Heart left ventricle (tissue), 16 donors: ENCODE measurements at places on chromosomes 16 and 17. TPM values are rescaled to one million over a fixed set of nuclear protein-coding genes. Genes with fewer than 3 reads are reported as not detected.

The SLC5A10 gene
- polyA plus RNA-seq: 0.04 TPM

The PSMD12 gene
- 25.8 TPM for polyA plus RNA-seq

GRCh38 chr16:76879420-76879819 is 311.6 kb upstream of the MON1B start:
- DNase-seq: no peak

GRCh38 chr16:13873835-13874438 is 46.0 kb upstream of the ERCC4 start:
- DNase-seq: no peak

DNA sequence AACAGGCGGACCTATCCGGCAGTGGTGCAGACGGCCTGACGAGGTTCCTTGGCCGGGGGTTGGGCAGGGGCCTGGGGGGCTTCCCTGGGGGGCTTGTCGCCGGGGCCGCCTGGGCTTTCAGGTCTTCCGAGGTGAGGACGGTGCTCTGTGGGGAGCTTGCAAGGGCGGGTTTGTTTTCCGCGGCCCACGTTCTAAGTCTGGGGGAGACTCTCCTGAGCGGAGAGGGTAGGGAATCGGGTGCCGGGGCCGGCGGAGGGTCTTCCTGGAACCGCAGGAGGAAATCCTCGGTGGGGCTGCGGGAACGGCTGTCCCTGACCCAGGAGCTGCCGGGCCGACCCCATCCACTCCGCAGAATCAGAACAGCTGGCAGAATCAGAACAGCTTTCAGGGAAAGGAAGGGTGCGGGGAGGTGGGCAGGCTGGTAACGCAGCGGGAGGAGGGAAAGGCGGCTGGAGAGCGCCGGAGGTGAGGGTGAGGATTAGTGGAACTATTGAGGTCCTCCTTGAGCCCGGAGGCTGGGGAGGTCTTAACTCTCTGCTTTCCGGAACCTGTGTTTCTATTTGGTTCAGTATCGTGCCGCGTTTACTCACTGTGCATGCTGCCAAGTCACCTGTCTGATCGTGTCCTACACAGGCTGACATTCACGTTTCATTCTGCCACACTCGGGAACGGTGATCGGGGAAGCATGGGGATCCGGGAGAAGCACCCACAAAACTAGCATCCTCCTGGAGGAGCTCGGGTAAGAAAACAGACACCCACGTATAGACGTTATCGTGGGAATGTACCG is 28.9 kb downstream of the CPSF4L start:
- peak; percentile 44 for DNase-seq

DNA sequence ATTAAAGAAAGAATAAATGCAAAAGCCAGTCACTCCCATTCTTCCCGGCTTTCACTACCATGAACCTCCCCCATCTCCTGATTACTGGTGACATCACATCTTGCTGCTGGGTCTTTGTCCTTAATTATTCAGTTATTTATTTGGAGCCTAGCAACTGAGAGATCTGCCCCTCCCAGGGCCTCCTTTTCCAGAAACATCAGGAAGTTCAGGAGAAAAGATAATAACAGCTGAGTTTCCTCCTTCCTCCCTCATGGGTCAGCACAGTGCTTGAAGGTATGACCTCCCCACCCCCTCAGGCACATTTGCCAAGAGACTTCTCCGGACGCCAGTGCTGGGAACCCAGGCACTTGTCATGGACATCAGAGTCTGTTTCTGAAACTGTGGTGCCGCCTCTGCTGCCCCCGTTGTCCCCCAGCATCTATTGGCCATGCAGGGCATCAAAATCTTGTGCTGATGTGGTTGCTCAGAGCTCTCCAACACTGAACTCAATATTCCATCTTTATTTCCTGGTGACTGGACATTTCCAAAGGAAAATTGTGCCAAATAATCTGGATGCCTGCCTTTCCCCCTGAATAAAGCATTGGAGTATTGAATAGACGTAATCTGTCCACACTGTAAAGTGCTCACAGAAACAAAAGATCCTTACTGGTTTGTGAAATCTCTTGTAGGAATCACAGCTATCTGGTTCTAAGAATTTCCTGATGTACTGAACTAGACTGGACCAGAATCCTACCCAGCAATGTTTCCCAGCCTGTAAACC is 71.8 kb downstream of the ZNF18 start:
- DNase-seq: peak; percentile 51

GRCh38 chr16:24988593-24989338 is 26.4 kb downstream of the ARHGAP17 start:
- peak; percentile 41 for DNase-seq

GRCh38 chr17:49114703-49115102 is 17.9 kb upstream of the B4GALNT2 start:
- no peak for DNase-seq

DNA sequence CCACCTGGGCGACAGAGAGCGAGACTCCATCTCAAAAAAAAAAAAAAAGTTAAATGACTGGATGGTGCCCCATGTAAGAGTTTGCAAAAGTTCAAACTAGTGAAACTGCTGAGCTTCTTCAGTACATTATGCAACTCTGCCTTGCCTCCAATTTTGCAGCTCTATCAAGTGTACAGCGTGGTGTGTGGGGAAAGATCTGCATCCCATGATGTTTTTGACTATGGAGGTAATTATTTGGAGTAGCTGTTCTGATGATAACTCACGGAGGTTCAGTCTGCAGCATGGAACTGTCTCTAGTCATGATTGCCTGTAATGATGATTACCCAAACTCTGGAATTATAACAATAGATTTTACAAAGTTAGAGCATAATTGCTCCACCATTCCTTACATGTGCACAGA is 149.6 kb downstream of the PITPNC1 start:
- no peak for DNase-seq

DNA sequence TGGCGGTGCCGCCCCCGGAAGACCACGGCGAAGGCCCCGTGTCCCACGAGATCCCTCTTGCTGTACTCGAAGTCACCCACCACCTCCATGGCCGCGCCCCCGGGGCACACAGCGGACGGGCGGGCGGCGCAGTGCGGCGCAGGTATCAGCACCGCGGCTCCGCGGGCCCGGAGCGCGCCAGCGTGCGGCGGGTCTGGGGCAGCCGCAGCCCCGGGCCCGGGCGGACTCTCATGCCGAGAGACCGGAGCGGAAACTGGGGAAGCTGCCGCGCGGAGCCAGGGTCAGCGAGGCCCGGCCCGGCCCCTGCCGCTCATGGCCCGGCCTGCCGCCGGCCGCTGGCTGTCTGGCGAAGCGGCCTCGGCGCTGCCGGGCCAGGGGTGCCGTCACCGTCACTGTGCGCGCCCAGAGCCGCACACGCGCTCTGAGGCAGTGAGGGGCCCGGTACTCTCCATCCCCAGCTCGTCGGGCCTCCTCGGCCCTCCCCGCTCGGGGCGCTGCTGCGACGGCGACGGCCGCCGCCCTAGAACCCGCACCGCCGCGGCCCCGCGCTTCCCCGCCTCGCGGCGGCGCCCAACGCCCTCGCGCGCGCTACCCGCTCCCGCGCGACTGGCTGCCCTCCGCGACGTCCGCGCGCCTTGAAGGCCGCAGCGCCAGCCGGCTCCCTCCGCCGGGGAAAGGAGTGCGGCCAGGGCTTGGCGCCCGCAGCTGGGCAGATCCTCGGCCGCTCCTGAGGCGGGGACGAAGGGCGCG is at the start of gene ULK2:
TSS of gene ULK2 (minus strand) at position 608 of the 750 bp plus-strand sequence. CDS start at position 89, 519 bp downstream.
- peak; percentile 70 for DNase-seq

DNA sequence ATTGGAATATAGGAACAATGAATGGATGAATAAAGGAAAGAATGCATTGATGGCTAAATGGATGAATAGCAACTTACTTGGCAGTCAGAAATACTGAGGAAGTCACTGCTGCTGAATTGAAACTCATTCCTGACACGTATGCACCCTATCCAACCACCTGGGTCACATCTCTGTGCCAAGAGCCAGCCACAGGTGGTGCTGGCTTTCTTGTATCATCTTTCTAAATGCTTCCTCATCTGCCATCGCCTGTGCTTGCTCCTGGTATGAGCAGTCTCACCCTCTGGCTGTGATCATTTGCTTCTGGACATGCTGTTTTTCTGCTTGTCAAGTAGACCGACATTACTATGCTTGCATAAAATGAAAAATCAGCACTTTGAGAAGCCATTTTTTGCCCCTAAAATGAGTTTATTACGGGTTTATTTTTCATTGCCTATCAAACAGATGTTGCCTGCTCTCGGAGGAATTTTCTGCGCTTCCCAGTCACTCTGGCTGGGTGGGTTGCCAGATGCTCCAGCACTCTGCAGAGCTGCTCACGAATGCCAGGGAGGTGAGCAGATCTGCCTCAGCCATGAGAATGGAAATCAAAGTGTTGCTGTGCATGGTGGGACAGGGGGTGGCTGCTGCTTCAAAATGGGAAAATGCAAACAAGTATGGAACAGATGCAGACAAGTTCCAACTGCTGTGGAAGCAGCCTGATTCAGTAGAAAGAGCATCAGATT is 1349.6 kb upstream of the CDH8 start:
- DNase-seq: no peak
